ENCODE measurements at places on chromosomes 7 and 10.

- DNase-seq = no peak
These were observed 1047.5 kb downstream of the GATA3 start for GRCh38 chr10:9102026-9102425.

DNA sequence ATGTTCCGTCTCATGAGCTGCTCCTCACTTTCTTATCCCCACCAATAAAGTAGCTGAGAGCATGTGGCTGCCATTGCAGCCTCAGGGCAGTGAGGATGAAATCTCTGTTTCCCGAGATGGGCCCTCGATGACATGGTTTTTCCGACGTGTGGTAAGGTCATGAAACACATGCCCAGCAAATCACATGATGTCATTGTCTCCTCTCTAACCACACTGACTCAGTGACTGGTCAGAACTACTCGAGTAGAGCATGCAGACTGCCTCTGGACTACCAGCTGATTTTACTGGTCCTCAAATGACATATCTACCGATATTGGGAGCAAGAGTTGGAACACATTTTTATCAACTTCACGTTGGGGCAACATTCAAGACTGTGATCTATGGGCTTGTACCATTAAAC lies 786.1 kb downstream of the CNTNAP2 start:
- no peak for DNase-seq

GRCh38 chr7:18347170-18347569 lies 148.4 kb upstream of the HDAC9 start:
- DNase-seq = no peak

DNA sequence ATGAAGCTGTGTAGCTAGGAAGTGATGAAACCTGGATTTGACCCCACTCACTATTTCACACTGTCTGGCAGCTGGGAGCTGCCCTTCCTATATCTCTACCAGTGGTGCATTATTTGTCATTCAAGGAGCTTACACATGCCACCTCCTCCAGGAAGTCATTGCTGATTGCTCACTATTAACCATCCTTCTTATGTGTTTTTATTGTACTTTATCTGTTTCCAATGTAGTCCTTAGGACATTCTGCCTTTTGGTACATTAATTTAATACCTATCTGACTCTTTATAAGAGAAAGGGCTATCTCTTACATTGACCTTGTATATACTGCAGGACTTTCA lies 31.0 kb downstream of the HHEX start:
- DNase-seq = no peak

GRCh38 chr7:50710441-50711154 lies 72.1 kb downstream of the GRB10 start:
- no peak for DNase-seq

DNA sequence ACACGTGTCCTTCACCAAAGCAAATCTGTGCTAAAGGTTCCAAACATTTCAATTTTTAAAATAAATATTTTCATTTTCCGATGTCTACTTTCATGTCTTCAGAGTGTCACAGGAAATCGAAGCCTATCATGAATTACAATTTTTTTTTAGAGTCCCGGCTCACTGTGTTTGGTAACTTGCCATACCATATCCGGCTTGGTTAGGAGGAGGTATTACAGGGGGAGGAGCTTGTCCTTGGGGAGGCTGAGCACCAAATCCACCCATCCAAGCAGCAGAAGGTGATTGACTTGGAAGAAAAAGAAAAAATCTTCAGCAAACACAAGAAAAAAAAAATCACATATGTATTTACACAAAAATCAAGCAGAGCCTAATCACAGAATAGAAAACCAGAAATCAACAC lies 21.3 kb downstream of the TIAL1 start:
- no peak for DNase-seq

DNA sequence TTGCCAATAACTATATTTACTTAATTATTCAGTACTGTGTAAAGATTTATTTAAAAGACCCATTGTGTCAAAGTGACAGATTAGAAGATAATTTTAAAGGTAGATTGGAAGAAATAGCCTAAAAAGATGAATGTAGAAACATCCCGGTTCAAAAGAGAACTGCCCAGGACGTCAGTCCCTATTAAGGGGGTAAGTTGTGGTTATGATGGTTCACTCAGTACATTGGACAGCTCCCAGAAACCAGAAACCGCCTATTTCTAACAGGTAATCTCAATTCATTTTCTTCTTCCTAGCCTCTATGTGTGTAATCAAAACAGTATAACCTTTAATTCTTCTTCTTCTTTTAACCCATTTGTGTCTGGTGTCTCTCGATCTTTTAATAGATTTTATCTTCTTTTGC lies 1.5 kb upstream of the FERD3L start:
- no peak for DNase-seq

- no peak for DNase-seq
These were observed 28.6 kb upstream of the TMEM178B start for GRCh38 chr7:141045126-141045841.

DNA sequence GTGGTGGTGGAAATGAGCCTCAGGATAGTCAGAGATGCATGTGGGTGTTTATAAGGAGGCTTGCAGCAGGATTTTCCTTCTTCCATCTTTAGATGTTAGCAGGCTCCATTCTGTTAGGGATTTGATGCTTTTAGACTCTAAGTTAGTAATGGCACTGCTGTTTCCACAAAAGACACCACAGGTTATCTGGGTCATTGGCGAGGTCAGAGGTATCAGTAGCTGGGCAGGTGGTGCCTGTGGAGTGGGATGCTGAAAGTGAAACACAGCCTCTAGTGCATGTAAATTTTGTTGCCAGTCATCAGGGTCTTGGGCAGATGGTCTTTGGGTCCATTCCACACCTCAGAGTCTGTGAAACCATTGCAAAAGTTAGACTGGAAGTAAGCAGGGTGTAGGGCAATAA lies 833 bp upstream of the PAX4 start:
- DNase-seq = no peak

- DNase-seq = no peak
These were observed 72.3 kb upstream of the STEAP1B start for GRCh38 chr7:22572292-22572691.

- no peak for DNase-seq
These were observed 45.4 kb downstream of the PAX2 start for GRCh38 chr10:100790761-100791208.

DNA sequence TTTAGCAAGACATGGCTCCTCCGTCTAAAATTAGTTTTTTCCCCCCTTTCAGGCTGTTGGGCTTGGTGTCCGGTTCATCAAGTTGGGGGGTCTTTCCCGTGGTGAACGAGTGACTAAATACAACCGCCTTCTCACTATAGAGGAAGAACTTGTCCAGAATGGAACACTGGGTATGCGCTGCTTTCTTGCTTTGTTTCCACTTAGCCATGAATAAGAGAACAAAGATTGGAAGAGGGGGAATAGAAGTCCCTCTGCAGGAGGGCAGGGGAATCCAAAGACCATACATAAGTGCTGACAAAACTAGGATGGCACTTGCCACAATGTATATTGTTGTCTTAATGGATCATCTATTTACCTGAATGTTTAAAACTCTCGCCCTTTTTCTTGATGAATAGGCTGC lies 30.5 kb downstream of the ENO4 start:
- DNase-seq = no peak

GRCh38 chr7:144523621-144524020 lies 120.1 kb upstream of the NOBOX start:
- DNase-seq = no peak

All from T-helper 2 cell treated with Interferon-gamma antibody and Interleukin-4, amounts not matched to agents 5 μg/mL and 100 μg/mL, for 36 hours (primary cell).